AG08395 (cell line): ENCODE measurements at places on chromosomes 3 and 15.
A peak's percentile ranks its signal among the peaks of the same experiment; 100 is the strongest.

DNA sequence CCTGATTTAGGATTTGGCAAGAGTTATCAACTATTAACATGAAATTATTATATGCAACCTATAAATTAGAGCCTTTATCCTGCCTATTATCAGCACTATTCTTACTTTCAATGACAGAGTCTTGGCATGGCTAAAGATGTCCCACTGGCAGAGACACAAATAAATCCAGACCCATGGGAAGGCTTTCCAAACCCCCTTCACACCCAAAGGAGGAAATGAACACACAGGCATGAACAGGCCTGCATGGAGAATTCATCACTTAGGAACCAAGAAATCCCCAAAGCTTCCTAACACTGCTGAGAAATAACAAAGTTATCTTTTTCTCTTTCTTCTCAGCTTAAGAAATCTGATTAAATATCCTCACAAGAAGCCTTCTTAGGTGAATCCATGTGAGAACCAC, 213.9 kb downstream of the OCA2 start:
- DNase-seq: no peak

DNA sequence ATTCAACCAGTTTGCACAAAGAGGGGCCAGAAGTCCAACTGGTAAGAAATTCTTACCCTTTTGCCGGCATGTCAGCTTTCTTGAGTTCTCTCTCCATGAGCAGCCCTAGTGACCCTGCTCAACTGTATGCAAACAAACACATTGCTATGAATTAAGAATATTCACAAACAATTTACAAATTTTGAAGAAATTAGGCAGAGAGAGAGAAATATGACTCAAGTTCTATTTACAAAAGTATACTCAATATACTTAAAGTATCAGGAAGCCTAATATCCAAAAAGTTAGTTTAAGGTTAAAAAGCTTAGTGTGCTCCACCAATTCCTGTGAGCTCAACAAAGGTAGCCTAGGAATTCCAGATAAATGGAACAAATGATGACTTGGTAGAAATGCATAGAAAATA, 3.5 kb upstream of the EHHADH start:
- DNase-seq: no peak

GRCh38 chr15:101844916-101845315, 32.9 kb downstream of the OR4F15 start:
- DNase-seq: no peak

- DNase-seq: no peak
Observed at GRCh38 chr3:58361866-58362265, 29.2 kb downstream of the PXK start.

GRCh38 chr3:51777985-51778384, 1.1 kb downstream of the IQCF6 start:
- DNase-seq: no peak

DNA sequence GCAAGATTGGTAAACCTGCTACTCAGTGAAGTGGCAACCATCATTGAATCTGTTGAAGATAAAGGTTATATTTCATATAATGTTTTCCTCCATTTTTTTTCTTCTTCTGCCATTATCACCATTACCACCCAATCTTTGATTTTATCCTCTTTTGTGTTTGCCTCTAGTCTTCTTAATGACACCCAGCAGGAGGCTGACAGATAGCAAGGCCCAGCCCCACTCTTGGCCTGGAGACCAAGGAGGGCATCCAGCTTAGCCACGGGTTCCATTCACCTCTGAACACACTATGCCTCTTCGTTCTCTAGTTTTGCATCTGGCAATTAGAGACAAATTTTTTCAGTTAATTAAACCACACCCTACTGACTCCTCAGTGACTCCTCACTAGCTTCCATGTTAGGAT, 129.7 kb downstream of the TPRG1 start:
- no peak for DNase-seq

- DNase-seq: no peak
Observed at GRCh38 chr15:75928680-75929608, 25.3 kb downstream of the FBXO22 start.

- peak; percentile 77 for DNase-seq
Observed at GRCh38 chr15:101088788-101089578, 162.9 kb downstream of the CHSY1 start.

GRCh38 chr3:62248734-62249483, 124.4 kb downstream of the FEZF2 start:
- DNase-seq: no peak

- DNase-seq: peak; percentile 48
Observed at GRCh38 chr3:184354121-184354728, 7.2 kb downstream of the CLCN2 start.

DNA sequence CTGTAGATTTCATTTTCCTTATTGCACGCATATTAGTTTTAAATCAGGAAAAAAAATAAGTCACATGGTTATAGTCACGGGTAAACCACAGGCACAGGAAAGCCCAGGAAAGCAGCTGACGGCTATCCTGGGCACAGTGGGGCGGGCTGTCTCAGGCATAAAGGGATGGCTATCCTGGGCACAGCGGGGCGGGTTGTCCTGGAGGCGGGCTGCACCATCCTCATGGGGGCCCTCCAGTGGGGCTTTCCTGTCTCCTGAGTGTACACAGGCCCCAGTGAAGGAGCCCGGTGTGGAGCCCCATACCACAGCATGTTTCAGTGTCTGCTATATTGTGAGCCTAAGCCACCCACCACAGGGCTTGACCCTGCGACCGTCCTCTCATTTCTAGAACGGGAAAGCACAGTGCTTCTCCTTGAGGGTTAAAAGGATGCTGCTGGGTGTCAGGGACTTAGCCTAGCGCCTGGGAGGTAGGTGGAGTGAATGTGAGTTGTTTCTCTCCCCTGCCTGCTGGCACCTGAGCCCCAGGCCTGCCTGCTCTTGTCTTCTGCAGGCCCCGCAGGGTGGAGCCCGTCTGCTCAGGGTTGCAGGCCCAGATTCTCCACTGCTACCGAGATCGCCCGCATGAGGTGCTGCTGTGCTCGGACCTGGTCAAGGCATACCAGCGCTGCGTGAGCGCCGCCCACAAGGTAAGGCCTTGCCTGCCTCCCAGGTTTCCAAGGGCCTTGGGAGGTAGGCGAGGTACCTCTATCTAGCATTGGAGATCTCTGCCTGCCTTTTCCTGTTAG, 25.9 kb upstream of the PLXNA1 start:
- DNase-seq: no peak

- DNase-seq: peak; percentile 38
Observed at GRCh38 chr15:40047415-40048210, 8.6 kb upstream of the SRP14 start.

GRCh38 chr3:130770644-130771043, 24.0 kb upstream of the PIK3R4 start:
- DNase-seq: no peak

DNA sequence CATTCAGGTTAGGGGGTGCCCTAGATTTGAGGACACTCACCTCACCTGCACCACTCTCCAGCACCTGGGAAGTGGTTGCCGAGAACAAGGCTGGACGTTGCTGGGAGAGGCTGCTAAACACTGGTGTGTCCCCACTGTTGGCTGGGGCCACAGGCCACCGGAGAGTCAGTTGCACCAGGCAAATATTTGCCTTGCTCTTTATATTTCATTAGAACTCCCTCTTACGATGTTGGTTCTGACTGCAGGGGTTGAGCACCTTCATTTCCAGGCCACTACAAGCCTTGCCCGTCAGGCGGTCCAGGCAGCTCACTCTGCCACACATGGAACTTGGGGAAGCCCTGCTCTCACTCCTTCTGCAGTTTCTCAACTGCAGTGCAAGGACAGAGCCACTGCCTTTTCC, 30.7 kb downstream of the HCN4 start:
- no peak for DNase-seq

- peak; percentile 67 for DNase-seq
Observed at GRCh38 chr3:57756528-57757401, 656 bp downstream of the SLMAP start.

- no peak for DNase-seq
Observed at GRCh38 chr15:32106401-32107381, 76.4 kb downstream of the CHRNA7 start.

GRCh38 chr3:16122661-16123060, 51.8 kb upstream of the GALNT15 start:
- DNase-seq: no peak

GRCh38 chr3:123678108-123678511, 93.3 kb upstream of the HACD2 start:
- DNase-seq: peak; percentile 90

GRCh38 chr15:57559875-57560274, 31.8 kb upstream of the MYZAP start:
- DNase-seq: peak; percentile 71

- DNase-seq: no peak
Observed at GRCh38 chr3:35760146-35760545, 120.8 kb downstream of the ARPP21 start.

GRCh38 chr3:123324880-123325765, 123.4 kb downstream of the SEC22A start:
- no peak for DNase-seq

DNA sequence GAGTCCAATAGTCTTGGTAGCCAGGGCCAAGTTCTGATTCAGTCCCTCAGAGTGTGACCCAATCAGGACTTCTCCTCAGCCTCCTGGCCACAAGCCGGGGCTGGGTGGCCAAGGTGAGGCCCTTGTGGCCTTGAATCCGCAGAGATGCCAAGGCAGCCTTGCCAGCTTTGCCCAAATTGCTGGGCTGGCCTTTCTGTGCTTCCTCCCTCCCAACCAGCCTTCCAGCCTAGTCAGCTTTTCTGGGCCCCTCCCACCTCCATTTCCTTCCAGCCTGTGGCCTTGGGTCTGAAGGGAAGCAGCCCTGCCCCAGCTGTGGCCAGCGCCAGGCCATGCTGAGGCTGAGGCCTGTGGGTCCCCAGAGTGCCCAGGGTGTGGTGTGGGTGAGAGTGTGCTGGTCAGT, 34.3 kb upstream of the ANKDD1A start:
- peak; percentile 45 for DNase-seq

GRCh38 chr3:107897471-107898061, 193.3 kb downstream of the CD47 start:
- no peak for DNase-seq

- peak; percentile 63 for DNase-seq
Observed at GRCh38 chr15:84826369-84826823, 9.2 kb downstream of the ALPK3 start.

- DNase-seq: peak; percentile 25
Observed at GRCh38 chr3:23202203-23202920, 765 bp upstream of the UBE2E2 start.

- peak; percentile 83 for DNase-seq
Observed at GRCh38 chr3:53243165-53243564, 12.7 kb downstream of the TKT start.

GRCh38 chr15:99703603-99704443, 29.4 kb downstream of the LYSMD4 start:
- peak; percentile 74 for DNase-seq

DNA sequence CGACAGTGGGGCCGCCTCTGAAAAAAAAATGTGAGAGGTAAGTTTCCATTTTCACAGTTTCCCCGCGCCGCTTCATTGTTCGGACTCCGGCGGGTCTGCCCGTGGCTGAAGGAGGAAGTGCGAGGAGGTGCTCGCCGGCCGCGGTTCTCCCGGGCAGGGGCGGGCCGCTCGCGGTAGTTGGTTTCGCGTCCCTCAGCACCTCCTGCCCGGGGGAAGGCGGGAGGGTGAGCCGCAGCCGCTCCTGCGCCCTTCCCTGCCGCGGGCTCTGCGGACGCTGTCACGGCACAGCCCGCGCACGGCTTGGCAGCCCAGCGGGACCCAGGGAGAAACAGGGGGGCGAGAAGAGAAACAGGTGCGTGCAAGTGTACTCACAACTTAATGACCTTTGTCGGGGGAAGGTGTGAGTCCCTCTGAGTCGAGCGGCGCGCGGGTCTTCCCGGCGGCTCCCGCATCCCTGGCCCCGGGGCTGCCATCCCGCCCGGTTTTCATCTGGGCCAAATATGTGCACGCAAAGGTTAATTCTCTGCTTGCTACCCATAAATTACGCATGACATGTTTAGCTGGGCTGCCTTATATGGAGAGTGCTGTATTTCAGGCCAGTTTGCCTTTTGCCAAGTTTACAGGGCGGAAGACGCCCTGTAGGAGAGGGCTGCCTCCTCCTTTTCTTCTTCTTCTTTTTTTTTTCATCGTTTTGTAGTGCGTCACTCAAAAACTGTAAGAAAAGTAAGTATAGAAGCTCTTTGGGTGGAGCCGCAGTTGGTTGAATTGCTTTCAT, 514 bp downstream of the MBNL1 start:
- peak; percentile 65 for DNase-seq

DNA sequence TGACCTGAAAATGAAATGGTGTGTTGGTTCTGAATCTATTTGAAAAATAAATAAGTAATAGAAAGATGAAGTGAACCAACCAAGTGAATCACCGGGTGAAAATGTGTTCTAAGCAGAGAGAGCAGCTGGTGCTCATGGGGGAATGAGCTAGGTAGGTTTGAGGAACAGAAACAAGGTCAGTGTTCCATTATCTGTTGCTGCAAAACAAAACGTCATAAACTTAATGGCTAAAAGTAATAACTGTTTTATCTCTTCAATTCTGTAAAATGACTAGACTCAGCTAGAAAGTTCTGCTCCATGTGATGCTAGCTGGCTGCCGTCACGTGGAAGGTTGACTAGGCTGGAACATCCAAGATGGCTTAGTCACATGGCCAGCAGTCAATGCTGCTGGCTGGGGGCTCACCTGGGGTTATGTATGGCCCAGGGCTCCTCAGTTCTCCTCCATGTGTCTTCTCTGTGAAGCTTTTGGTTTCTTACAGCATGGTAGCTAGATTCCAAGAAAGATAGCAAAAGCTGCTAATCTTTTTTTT, 13.3 kb upstream of the SH3BP5 start:
- DNase-seq: no peak

DNA sequence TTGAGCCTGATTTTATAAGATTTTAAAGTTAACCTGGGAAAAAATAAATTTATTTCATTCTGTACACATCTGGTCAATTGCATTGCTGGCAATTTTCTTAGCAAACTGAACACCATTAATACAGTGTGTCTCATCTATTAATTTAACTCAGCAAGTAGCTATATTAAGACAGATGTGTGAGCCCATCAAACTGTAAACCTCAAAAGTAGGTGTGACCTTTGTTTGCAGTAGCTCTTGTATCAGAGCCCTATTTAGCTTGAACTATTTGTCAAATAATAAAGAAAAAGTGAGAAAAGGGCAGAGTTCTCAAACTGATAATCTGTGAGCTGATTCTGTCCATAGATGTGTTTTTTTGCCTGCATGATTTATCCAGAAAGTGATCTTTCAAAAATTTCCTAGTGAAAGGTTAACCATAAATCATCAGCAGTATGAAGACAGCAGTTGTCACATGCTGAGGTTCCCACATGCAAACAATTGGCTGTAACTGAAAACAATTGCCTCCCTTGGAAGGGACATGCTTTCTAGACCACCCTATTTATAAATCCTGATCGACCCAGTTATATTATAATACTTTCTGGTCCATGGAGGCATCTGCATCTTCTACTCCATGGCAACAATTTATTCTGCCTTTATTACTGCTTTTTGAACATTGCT, 646.5 kb downstream of the NSUN3 start:
- DNase-seq: no peak

- no peak for DNase-seq
Observed at GRCh38 chr3:62962714-62963113, 87.5 kb upstream of the CADPS start.

DNA sequence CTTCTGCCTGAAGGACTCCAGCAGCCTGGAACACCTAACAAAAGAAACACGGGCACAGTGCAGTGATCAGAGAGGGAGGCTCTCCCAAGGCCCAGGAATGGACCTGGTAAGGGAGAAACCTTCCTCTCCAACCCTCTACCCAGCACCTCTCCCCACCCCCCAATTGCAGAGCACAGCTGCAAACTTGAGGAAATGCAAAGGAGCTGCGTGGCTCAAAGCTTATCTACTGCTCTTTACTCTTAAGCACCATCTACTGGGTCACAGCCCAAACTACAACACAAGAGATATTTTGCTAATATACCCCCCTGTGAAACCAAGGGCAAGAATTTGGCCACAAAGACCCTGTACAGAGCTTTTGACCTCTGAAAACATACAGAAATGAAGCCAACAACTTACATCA, 328.3 kb downstream of the OXSM start:
- no peak for DNase-seq

GRCh38 chr15:81485806-81486205, 111.8 kb upstream of the TMC3 start:
- no peak for DNase-seq
